ENCODE measurements at places on chromosomes 7 and 10.

- DNase-seq, result no peak
These were observed 72.8 kb upstream of the GLCCI1 start for GRCh38 chr7:7895754-7896153.

DNA sequence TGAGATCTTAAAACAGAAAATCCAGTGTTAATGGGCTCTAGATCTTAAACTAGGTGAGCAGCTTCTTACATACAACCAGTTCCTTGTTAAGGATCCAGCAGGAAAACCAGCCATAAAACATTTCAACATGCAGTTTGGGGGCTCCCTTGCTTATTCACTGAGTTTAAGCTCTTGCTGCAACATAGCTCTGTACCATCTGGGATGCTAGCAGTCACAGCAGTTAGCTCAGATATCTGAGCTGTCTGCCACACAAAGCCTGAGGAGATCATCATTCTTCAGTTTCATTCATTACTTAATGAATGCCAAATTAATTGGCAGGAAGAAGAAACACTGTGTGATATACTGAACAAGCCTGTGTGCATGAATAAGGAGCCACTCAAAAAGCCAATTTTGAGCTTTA lies 62.8 kb downstream of the PODXL start:
- peak; percentile 63 for DNase-seq

DNA sequence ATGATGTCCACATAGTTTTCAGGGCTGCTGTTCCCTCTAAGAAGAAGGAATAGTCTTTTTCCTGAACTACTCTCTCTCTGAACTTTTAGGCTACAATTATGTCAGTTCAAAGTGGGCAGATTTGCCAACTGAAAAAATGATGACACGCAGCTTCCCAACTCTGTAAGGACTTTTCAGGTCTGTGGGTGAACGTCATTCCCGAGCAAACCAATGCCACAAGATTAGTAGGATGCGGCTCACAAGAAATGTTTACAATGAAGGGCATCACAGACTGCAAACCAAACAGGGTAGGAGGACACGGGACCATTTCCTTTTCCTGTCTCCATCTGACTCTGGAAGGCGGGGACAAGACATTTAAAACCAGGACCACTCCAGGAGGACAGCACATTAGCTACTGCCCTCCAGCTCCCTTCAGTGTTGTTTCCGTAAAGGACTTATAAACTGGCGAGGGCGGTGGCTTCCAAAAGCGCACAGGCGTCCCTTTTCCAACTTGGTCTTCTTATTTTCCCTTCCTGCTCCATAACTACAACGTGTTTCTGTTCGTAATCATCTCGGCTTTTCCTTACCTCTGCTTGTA lies 539 bp upstream of the MKLN1 start:
- peak; percentile 26 for DNase-seq

GRCh38 chr7:47624689-47625088 lies 42.8 kb upstream of the TNS3 start:
- no peak for DNase-seq

- no peak for DNase-seq
These were observed 2.1 kb upstream of the FLNC start for GRCh38 chr7:128827971-128828711.

GRCh38 chr10:125817337-125817946 lies 5.6 kb downstream of the UROS start:
- no peak for DNase-seq

DNA sequence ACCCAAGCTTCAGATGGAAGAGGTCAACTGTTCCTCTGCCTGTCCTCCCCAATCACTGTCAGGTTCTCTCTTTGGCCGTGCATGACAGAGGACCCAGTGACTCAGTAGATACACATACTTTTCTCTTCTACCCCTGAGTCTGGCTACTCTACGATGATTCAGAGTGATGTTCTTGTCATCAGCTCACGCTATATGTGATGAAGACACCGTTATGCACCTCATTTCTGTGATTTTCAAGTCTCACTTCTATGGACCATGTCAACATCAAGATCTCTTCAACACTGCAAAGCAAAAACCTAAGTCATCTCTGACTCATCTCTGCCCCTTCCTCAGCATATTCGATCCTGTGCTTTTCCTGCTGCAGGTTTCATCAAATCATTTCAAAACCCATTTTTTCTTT lies 76.6 kb upstream of the DGKI start:
- no peak for DNase-seq

- DNase-seq, result no peak
These were observed 299.4 kb downstream of the PTEN start for GRCh38 chr10:88162852-88163251.

DNA sequence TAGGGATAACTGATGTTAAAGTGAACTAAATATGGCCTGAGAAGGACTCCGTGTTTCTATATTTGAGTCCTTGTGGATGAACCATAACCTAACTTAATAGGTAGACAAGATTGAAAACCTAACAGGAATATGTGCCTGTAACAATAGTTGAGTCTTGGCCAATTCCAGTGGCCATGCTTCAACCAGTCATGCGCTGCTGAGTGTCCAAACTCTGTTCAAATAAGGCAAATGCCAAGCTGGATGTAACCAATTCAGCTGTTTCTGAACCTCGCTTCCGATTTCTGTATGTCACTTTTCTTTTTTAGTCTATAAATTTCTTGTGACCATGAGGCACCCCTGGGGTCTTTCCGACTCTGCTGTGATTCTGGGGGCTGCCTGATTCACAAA lies 608.2 kb downstream of the GALNT17 start:
- DNase-seq, result no peak

DNA sequence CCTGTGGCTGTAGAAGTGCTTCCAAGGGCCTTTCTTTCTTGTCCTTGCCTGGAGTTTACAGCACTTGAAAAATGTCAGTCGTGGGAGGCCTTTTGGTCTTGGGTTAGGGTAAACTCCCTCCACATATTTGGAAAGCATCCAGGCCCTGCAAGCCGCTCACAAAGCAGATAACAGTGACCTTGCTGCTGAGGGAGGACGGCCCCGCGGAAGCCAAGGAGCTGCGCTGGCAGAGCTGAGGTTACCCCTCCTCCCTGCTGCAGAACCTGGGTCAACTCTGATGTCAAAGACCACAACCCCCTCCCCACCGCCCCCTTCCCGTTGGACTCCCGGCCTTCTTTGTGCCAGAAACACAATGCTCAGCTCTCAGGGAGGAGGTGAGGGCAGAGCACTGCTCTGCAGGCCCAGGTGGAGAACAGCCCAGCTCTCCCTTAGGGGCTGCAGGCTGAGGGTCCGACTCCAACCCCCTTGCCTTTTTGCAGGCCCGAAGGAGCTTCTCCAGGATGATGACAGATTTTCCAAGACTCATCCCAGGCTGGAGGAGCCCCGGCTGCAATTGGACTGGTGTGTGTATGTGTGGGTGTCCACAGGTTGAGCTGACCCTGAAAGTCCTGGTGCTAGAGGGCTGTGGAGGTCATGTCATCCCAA lies 957.6 kb upstream of the ZNF722 start:
- DNase-seq, result no peak

- DNase-seq, result no peak
These were observed 49.6 kb downstream of the LAMB1 start for GRCh38 chr7:107953265-107953923.

DNA sequence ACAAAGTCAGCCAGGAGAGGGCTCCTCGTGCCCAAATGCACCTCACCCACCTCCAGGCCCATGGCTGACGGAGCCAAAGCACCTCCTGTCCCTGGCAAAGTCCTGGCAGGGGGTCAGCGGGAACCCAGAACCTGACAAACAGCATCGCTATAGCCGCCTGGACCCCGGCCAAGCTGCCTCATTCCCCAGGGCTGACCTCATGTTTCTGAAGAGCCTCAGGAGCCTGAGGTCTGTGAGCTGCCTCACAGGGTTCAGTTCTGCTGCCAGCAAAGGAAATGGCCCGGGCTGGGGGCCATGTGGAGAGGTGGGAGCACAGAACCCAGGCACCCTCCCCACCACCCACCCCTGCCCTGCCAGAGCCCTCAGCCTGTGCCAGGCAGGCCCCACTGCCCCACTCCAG lies 4.2 kb upstream of the NANOS1 start:
- DNase-seq, result no peak

DNA sequence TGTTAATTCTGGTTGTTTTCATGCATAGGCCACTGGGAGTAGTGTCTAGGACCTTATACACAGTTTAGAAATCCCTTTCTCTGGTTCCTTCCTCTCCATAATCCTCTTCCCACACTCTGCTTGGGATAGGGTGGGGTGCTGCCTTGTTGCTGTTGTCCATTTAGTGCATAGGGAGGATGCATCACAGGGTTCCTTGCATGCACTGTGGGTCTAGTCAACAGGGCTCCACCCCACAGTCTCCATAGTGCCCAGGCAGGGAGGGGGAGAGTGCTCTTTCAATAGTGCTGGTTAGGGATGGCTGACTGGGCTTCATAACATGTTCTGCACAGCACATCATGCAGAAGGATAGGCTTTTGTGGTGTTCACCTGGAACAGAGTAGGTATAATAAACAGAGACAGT lies 81.1 kb downstream of the ARHGAP12 start:
- DNase-seq, result no peak

Measured in WERI-Rb-1 (cell line).